ENCODE measurements at places on chromosomes 5 and 9. TPM values are rescaled to one million over a fixed set of nuclear protein-coding genes. Genes with fewer than 3 reads are reported as not detected.

Gene SIGMAR1
- total RNA-seq, result 129 TPM

Gene C9orf40
- total RNA-seq, result 5.1 TPM

- DNase-seq, result no peak
Measured at GRCh38 chr5:45437752-45438151, 258.4 kb downstream of the HCN1 start.

- no peak for DNase-seq
Measured at GRCh38 chr5:158938200-158938599, 161.5 kb downstream of the EBF1 start.

All from kidney epithelial cell (primary cell).